ENCODE measurements at places on chromosomes 6 and 20. TPM values are rescaled to one million over a fixed set of nuclear protein-coding genes. Genes with fewer than 3 reads are reported as not detected.

CST9L gene
- not detected for total RNA-seq

COL12A1 gene
- not detected for total RNA-seq

KIF25 gene
- not detected for total RNA-seq

KCNB1 gene
- 0.02 TPM for total RNA-seq

PSORS1C1 gene
- not detected for total RNA-seq

GSTA3 gene
- total RNA-seq = not detected

HCRTR2 gene
- total RNA-seq = not detected

PRDM13 gene
- not detected for total RNA-seq

ELOVL4 gene
- 0.43 TPM for total RNA-seq

PAQR8 gene
- total RNA-seq = 15.9 TPM

OPN5 gene
- total RNA-seq = not detected

LTB gene
- total RNA-seq = 767 TPM

PABPC1L gene
- 55.7 TPM for total RNA-seq

SYNDIG1 gene
- total RNA-seq = not detected

TNXB gene
- 5.7 TPM for total RNA-seq

SMIM8 gene
- 7.3 TPM for total RNA-seq

HTR1B gene
- not detected for total RNA-seq

EYA2 gene
- not detected for total RNA-seq

SYCP2L gene
- total RNA-seq = 0.36 TPM

C20orf204 gene
- total RNA-seq = 5.3 TPM

CRISP3 gene
- not detected for total RNA-seq

RAMACL gene
- total RNA-seq = 0.14 TPM

TOX2 gene
- 6.5 TPM for total RNA-seq

IBTK gene
- total RNA-seq = 43.8 TPM

TNFRSF21 gene
- 0.20 TPM for total RNA-seq

DUSP15 gene
- not detected for total RNA-seq

HSPA1L gene
- 2.6 TPM for total RNA-seq

SNAP25 gene
- 0.48 TPM for total RNA-seq

NT5E gene
- total RNA-seq = 19.6 TPM

MMP24 gene
- not detected for total RNA-seq

PRPH2 gene
- total RNA-seq = not detected

TSPYL4 gene
- total RNA-seq = 15.3 TPM

ADGB gene
- not detected for total RNA-seq

KHDC1L gene
- not detected for total RNA-seq

E2F1 gene
- total RNA-seq = 73.9 TPM

CST7 gene
- total RNA-seq = 78.4 TPM

HAO1 gene
- total RNA-seq = not detected

PNPLA1 gene
- total RNA-seq = not detected

NRSN1 gene
- total RNA-seq = not detected

ZSCAN23 gene
- total RNA-seq = 0.86 TPM

MOG gene
- not detected for total RNA-seq

MARCKS gene
- 0.11 TPM for total RNA-seq

SMOC2 gene
- total RNA-seq = not detected

SNAP91 gene
- total RNA-seq = not detected

DOK5 gene
- 0.27 TPM for total RNA-seq

AKAP12 gene
- total RNA-seq = 5.0 TPM

LPA gene
- not detected for total RNA-seq

GRM4 gene
- not detected for total RNA-seq

KCNQ5 gene
- total RNA-seq = 15.7 TPM

OR2B2 gene
- not detected for total RNA-seq

DPPA5 gene
- not detected for total RNA-seq

CPXM1 gene
- total RNA-seq = 0.39 TPM

PLG gene
- total RNA-seq = 0.39 TPM

Data from T-helper 2 cell treated with Interferon-gamma antibody and Interleukin-4, amounts not matched to agents 100 ng/mL and 5 ng/mL, for 36 hours (primary cell).